Mesangial cell (primary cell): ENCODE measurements at places on chromosomes 6 and 20. TPM values are rescaled to one million over a fixed set of nuclear protein-coding genes. Genes with fewer than 3 reads are reported as not detected.

MAP7 gene
- 2.8 and 4.8 TPM in 2 replicates for total RNA-seq

ALDH5A1 gene
- 2.4 and 12.0 TPM in 2 replicates for total RNA-seq

MEI4 gene
- total RNA-seq, result not detected in 2 replicates

CST4 gene
- total RNA-seq, result not detected in 2 replicates

KIFC1 gene
- total RNA-seq, result 9.0 and 126 TPM in 2 replicates

EYA4 gene
- total RNA-seq, result 0.16 and 1.5 TPM in 2 replicates

KIF6 gene
- 0.16 and 1.3 TPM in 2 replicates for total RNA-seq

RCAN2 gene
- total RNA-seq, result 0.65 and 0.89 TPM in 2 replicates

TNFRSF6B gene
- total RNA-seq, result 127 and 248 TPM in 2 replicates
